NCI-H1417 treated with DMSO at 0.1 percent for 48 hours (cell line): ENCODE measurements at places on chromosomes 5 and 9.
A peak's percentile ranks its signal among the peaks of the same experiment; 100 is the strongest.

DNA sequence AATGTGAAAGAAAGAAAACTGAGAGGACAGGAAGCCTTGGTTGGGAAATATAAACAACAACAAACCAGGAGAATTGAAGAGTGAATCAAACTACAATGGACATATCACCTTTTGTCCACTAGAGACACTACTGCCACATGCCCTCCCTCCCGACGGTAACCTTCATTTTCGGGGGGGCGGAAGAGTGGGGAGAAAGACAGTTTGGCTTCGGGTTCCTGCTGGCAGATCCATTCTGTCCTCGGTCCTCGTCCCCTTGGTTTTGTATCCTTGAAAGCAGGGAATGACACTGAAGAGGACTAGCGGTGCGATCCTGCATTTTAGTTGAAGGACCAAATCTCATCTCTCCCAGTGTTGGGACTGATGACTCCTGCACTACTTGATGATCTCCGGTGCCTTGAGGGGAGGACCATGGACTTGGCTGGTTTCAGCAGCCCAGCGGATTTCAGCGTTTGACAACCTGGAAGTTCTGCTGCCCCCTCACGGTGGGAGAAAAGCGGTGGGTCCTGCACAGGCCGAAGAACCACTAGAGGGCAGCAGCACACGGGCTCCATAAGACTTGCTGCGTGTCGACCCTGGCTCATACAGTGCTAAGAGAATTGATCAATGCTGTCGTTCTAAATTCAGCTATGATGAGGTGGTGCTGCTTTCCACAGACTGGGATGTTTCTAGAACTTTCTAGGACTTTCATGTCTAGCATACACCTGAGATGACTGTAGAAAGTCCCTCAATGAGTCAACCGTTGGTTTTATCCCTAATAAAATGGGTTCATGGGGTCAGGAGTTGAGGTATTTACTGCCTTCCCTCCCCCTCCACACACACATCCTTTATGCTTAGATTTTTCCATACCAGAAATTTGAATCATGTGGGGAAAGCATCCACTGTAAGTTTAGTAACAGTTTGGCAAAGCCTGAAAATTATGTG is 15.1 kb upstream of the ZNF131 start:
- peak; percentile 80 for DNase-seq

- no peak for DNase-seq
Observed at GRCh38 chr5:107389130-107389774, 281.5 kb downstream of the EFNA5 start.

GRCh38 chr5:13830536-13830935 is 114.0 kb downstream of the DNAH5 start:
- no peak for DNase-seq

GRCh38 chr5:69129413-69129812 is 35.6 kb downstream of the SLC30A5 start:
- DNase-seq: no peak

GRCh38 chr5:125652761-125653160 is 770.4 kb upstream of the GRAMD2B start:
- no peak for DNase-seq

DNA sequence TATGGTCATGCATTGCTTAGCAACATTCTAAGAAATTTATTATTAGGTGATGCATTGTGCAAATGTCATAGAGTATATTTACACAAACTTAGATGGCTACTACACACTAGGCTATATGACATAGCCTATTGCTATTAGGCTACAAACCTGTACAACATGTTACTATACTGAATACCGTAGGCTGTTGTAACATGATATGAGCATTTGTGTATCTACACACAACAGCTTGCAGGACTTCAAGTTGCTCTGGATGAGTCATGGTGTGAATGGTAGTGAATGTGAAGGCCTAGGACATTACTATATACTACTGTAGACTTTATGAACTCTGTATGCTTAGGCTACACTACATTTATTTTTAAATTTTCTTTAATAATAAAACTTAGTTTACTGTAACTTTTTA is 107.2 kb upstream of the MAMDC2 start:
- DNase-seq: no peak

- DNase-seq: no peak
Observed at GRCh38 chr9:122226758-122227574, 1.8 kb downstream of the LHX6 start.

- no peak for DNase-seq
Observed at GRCh38 chr5:77568082-77568481, 70.4 kb downstream of the OTP start.

DNA sequence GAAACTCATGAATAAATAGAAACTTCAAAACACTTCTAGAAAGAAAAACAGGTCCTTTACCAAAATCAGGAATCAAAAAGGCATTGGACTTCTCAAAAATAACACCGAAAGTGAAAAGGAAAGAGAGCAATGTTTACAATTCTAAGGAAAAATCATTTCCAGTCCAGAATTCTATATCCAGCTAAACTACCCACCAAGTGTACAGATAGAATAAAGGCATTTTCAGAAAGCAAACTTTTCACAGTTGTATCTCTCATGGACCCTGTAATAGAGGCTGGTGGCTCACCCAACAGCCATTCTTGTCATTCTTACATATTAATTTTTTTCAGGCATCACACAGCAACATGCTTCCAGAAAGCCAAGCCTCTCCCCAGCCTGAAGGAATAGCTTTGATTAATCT is 63.7 kb downstream of the FOXD1 start:
- DNase-seq: no peak

DNA sequence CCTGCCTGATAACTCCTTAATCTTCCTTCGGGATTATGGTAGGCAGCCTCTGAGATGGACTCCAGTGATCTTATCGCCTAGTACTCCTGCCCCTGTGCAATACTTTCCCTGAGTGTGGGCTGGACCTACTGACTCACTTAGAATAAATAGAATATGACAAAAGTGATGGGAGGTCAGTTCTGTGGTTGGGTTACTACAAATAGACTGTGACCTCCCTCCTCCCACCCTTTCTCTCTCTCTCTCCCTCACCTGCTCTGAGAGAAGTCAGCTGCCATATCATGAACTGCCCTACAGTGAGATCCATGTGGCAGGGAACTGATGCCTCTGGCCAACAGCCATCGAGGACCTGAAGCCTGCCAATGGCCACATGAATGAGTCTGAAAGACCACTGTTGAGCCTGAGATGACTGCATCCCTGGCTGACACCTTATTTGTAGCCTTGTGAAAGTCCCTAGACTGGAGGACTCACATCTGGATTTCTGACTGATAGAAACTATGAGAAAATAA is 31.7 kb downstream of the NRG2 start:
- no peak for DNase-seq

DNA sequence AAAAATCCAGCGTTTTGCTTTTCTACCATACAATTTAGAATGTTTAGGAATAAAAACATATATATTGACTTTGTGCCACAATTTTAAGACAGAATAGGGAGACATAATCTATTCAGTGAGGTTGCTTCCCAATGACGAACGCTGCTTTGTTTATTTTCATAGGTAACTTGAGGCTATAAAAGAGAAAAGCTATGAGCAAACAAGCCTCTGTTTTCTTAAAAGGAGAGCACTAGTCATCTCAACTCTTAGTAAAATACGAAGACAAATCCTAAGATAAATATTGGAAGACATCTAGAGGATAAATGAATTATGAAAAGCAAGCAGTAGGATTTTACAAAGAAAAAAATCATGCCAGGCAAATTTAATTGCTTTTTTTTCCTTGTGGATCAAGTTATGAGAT is 363.6 kb downstream of the ANXA1 start:
- no peak for DNase-seq

- DNase-seq: no peak
Observed at GRCh38 chr5:68631884-68632283, 416.3 kb downstream of the PIK3R1 start.

GRCh38 chr5:120446068-120446492 is 18.0 kb upstream of the PRR16 start:
- no peak for DNase-seq

- no peak for DNase-seq
Observed at GRCh38 chr5:109942646-109943045, 252.9 kb downstream of the MAN2A1 start.

DNA sequence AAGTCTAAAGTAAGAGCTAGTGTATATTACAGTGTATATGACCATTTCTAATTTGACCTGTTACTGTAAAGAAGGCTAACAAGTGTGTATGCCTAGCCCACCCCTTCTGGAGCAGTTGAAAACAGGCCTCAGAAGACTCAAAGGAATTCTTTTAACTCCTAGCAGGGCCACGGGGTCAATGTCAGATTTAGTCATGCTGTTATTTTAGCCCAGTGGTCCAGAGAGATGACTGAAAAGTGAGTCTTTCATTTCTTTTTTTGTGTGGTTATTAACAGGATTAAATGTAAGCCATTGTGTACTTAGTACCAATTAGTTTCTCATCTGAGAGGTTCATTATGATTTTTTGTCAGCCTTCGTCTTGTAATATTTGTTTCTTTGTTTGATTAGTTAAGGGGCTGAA is 24.4 kb downstream of the ZCCHC7 start:
- no peak for DNase-seq

DNA sequence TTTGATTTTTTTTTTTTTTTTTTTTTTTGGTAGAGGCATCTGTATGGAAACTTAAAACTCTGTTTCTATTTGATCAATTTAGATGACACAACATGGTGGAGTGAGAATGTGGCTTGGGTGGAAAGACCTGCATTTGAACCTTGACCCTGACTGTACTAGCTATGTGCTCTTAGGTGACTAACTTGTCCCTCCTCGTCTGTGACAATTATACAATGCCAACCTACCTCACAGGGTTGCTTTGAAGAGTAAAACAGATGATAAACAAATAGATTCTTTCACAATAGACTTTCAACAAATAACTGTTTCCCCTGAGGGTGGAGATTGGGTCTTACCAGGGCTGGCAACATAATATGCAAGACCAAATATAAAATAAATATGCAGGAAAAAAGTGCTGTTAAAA is 109.3 kb downstream of the CRB2 start:
- no peak for DNase-seq

- DNase-seq: no peak
Observed at GRCh38 chr9:109776391-109776790, 3.6 kb upstream of the PALM2AKAP2 start.

DNA sequence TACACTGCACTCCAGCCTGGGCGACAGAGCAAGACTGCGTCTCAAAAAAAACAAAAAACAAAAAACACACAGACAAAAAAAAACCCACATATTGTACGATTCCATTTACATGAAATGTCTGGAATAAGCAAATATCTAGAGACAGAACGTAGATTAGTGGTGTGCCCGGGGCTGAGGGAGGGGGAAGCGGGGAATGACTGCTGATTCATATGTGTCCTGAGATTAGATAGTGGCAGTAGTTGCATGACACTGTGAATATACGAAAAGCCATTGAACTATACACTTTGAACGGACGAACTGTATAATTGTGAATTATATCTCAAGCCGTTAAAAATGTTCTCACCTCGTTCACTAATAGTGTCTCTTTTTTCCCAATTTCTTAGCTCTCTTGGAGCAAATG is 23.9 kb downstream of the FGF1 start:
- no peak for DNase-seq

DNA sequence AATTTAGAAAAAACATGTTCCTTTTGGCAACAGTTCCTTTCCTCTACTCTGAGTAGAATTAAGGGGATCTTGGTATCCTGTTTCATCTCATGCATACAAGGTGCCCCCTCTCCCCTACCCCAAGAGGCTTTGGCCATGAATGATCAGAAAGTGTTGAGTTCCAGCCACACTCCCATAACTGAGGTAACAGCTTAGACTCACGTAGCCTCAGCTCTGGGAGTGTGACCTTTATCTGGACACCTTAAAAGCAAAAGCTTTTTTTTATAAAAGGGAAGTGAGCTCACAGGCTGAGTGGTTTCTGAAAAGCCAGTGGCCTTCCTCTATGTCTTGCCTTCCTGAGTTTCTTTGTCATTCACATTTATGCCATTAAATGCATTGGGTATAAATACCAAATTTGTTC is 900 bp upstream of the HAVCR2 start:
- no peak for DNase-seq

DNA sequence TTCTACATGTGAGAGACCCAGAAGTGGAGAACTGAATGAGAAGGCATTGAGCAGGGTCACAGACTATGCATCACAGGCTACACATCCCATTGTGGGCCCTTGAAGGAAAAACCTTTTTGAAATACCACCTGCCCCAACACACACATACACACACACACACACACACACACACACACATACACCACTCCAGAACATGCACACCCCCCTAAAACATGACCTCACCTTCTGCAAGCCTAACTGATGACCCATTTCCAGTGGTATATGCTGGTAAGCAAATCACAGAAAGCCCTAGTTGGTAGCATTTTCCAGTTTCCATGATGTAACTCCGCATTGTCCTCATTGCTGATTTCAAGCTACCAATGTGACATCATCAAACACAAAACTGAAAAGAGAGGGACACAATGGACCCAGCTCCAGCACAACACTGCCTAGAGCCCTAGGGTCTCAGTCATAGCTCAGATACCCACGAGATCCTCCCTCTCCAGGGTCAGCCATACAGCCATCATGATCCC is 36.4 kb downstream of the THBS4 start:
- DNase-seq: no peak

DNA sequence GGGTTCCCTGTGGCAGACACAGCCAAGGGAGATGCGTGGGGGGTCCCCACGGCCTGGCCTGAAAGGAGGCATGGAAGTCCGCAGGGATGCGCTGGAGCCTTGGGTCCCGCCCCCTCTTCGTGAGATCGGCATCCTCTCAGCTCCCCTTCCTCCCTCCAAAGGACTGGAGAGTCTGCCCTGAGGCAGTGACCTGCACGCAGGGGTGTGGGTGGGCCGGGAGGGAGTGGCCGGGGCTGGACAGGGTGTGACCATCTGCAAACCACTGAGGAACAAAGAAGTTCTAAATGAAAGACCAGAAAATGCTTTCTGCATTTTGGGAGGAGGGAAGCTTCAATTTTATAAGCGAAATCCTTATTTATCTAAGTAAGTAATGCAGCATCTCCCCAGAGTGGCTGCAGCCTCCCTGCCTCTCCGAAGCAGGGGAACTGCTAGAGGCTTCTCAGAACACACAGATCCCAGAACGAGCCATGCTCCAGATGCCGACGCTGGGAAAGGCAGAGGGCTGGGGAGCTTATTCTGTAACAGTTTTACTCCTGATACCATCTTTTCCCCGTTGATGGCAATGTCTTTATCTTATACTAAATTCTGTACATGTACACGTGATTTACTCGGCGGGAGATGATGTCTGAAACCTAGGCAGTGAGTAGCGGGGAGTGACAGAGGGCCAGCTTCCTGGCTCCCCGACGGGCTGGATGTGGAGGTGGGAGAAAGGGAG is 221.7 kb downstream of the FANCC start:
- DNase-seq: no peak

DNA sequence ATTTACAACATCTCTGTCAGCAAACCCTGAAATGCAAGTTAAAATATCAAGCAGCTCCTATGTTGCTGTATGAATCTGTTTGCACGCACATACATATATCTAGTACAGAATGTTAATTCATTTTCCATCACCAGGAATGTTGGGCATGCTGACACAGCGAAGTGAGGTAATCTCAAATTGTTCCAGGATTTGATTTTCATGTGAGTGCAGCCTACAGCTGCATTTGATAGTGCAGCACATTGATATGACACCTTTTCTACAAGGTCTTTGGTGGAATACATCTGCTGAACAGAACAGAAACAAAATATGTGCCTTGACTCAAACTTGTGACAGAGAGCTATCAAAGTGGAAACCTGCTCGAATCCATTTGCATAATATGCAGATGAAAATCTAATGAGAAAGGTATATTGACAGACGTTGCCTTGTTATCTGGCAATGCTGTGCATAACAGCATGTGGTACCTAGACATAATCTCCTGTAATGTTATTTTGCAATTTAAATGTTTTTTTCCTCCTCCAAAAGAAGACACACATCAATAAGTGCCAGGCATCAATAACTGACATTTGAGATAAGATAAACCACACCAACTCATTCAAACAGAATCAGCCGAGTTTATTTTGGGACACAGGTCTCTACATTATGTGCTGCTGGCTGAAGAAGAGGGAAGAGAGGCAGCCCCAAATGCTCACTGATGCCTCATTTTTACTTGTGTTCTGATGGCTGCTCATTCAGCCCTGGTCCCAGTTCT is 512.2 kb downstream of the ZNF608 start:
- no peak for DNase-seq
